Stimulated activated CD8-positive, alpha-beta memory T cell treated with anti-CD3 and anti-CD28 coated beads, Interleukin-15, amount 100 ng/mL, for 24 hours (primary cell): ENCODE measurements at places on chromosomes 2 and 18.

GRCh38 chr2:3563521-3563976 lies 5.4 kb upstream of the RNASEH1 start:
- DNase-seq, result no peak

- no peak for DNase-seq
Measured at GRCh38 chr2:112996635-112997034, 8.6 kb upstream of the IL36A start.

DNA sequence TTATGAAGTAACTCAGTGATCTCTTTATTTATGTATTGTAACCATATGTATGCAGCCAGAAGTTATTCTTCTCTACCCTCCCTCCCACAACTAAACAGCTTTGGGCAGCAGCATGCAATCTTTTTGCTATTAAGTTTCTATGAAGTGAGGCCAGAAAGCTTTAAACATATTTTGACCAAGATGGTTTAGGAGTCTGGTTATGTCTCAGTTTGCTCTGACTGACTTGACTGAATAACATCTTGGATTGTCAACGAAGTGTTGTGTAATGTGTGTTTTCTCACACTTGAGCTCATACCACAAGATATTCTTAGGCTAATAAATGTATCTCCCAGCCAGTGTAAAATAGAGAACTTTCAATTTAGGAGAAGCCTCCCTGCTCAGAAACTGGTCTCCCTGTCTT lies 104.3 kb downstream of the TTC27 start:
- DNase-seq, result no peak

DNA sequence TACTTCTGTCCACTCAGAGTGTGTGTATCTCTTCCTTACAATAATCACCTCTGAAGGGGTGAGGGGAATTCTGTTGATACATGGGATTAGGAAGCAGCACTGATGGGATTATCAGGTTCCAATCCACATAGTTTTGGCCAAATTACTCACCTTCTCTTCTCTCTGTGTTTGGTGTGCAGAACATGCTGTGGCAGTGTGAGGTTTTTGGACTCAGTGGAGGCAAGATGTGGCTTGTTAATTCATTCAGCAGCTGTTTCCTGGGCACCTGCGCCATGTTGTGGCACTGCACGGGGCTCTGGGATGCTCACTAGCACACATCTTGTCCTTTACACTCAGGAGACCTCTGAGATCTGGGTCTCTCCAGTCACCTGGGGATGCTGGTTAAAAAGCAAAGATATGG lies 350.3 kb upstream of the HS6ST1 start:
- no peak for DNase-seq

GRCh38 chr2:238817382-238817781 lies 30.5 kb upstream of the TWIST2 start:
- DNase-seq, result no peak

DNA sequence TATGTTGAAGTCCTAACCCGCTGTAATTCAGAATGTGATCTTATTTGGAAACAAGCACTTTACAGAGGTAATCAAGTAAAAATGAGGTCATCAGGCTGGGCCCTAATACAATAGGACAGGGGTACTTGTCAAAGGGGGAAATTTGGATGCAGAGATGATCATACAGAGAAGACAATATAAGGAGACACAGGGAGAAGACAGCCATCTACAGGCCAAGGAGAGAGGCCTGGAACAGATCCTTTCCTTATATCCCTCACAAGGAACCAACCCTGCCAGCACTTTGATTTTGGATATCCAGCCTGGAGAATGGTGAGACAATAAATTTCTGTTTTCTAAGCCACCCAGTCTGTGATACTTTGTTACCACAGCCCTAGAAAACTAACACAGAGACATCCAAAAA lies 104.3 kb downstream of the METTL4 start:
- DNase-seq, result no peak
